ENCODE measurements at places on chromosomes 2 and 18.
A peak's percentile ranks its signal among the peaks of the same experiment; 100 is the strongest.

DNA sequence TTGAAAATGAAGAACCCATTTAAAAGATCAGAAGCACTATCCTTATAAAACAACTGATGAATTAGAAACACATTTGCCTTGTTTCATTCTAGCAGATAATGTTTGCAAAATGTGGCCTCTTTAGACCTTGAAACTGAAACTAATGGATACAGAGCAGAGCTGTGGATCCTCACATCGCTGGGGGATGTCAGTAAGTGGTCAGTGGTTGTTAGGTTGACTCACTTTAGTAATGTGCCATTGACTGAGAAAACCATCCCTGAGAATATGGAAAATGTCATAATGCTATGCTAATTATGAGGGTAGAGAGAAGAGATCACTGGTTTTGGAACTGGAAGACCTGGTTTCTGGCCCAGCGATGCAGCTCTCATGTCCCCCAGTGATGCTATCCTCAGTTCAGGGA, 176.7 kb downstream of the MYO1B start:
- DNase-seq = no peak

- DNase-seq = peak; percentile 16
These were observed 1.8 kb downstream of the ACVR1 start for GRCh38 chr2:157874348-157874747.

- no peak for DNase-seq
These were observed 91.0 kb downstream of the PLB1 start for GRCh38 chr2:28586867-28587266.

DNA sequence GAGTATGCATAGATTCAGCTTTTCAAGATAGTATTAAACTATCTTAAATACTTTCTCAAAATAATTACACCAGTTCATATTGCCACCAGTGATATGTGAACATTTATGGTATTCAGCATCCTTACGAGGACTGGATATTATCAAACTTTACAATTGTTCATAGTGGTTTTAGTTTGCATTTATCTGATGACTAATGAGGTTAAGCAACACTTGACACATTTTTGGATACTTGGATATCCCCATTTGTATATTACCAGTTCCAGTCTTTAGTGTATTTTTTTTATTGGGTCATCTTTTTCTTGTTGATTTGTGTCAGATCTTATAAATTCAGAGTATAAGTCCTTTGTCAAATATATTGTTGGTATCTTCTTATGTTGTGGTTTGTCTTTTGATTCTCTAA, 128.4 kb downstream of the ASXL3 start:
- peak; percentile 5 for DNase-seq

- DNase-seq = no peak
These were observed 799.6 kb upstream of the HS6ST1 start for GRCh38 chr2:129118296-129118695.

DNA sequence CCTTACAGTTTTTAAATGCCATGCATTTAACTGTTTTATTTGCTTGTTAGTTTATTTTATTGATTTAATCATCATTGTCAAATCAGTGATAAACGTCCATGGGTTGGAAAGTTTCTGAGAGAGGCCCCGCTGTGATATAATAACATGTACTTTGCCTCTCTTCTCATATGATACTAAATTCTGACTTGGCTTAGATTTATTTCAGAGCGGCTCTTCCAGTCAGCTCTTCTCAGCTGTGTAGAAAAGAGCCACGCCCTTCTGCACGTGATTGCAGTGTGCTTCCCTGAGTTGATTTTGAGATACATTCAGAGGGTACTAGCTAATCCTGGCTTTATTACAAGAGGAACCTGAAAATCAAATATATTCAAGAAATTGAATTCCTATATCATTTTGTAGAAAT, 218.6 kb downstream of the KCNE4 start:
- DNase-seq = no peak

- peak; percentile 42 for DNase-seq
These were observed 11.0 kb downstream of the SDC1 start for GRCh38 chr2:20213651-20214565.

- no peak for DNase-seq
These were observed 182.7 kb downstream of the UBE2E3 start for GRCh38 chr2:181163139-181163538.

GRCh38 chr2:2577407-2577831, 246.3 kb upstream of the MYT1L start:
- no peak for DNase-seq

DNA sequence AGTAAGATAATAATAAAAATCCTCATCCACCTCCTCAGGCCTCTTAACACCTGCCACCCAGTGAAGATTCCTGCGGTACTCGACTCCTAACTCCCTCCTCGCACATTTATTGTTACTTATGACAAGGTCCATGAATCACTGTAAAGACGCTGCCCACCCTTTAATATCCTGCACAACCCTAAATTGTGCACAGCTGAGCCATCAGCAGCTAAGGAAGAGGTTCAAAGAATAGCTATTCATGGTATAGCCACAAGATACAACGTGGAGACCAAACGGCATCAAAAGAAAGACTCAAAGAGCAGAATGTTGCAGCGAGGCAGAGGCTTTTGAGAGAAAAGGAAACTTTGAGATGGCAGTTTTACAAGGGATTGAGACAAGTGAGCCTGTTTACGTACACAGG, 266.3 kb downstream of the SATB2 start:
- DNase-seq = no peak

DNA sequence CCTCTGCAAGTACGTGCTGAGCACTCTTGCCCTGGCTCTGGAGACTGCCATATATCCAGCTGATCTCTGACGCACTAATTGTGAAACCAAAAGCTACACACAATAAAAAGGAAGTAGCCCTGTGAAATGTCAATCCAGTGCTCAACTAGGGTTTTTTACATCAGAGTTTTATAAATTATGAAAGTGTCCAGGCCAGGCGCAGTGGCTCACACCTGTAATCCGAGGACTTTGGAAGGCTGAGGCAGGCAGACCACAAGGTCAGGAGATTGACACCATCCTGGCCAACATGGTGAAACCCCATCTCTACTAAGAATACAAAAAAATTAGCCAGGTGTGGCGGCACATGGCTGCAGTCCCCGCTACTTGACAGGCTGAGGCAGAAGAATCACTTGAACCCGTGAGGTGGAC, 24.5 kb upstream of the PEX13 start:
- DNase-seq = no peak

- peak; percentile 77 for DNase-seq
These were observed 32.2 kb upstream of the MAT2A start for GRCh38 chr2:85506768-85507181.

DNA sequence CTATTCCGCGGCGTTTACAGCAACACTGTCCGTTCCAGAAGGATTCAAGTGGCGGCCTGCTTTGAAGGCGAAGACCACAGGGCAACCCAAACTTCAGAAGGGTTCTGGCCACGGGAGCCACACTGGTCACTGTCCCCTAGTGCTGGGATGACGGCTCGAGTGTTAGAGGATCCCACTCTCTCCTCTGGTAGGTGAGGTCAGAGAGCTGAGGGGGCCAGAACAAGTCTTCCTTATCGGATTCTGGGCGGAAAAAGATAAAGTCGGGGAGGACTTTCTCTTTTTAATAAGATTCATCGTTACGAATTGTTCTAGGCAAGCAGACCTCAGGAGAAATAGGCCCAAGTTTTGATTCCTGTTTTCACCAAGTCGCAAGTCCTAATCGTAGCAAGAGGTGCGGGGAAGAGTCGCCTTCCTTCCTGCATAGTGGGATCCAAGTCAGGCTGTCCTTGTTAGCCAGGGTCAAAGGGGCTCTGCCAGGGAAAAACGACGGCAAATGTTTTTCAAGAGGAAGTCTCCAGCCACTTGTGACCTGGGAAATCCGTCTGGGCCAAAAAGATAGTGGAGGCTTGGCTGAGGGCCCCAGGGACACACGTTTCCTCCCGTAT, 864 bp upstream of the MYL12A start:
- DNase-seq = no peak

DNA sequence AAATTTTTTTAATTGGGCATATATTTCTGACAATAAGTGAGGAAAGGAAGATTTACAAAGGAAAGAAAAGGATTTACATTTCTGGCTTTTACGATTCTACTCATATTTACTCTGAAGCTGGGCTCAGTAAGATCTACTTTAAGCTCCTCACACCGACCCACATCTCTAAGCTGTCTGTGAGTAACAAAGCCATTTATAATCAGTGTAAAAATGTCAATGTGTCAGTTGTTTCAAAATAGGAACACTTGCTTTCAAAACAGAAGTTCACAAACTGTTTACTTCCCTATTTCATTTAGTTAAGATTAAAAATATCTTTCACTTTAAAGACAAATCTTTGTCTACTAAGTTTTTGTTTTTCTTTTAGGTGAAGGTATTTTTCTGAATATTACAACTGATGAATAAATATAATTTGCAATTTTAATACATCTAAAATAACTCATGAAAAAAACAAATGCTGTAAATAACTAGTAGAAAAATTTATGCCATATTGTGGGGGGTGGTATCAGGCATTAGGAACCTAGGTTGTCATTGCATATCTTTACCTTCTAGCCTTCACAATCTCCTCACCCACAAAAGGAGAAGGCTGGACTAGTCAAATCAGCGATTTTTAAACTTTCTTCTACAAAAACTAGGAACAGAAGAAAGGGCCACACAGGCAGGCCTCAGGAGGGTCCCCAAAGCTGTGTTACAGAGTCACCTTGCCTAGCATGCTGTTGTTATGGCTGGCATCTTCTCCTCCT, 64.5 kb downstream of the TMEM131 start:
- peak; percentile 57 for DNase-seq

- DNase-seq = peak; percentile 93
These were observed 44.9 kb downstream of the SOCS6 start for GRCh38 chr18:70333757-70334156.

- no peak for DNase-seq
These were observed 292.6 kb downstream of the PLCL1 start for GRCh38 chr2:198096965-198097364.

DNA sequence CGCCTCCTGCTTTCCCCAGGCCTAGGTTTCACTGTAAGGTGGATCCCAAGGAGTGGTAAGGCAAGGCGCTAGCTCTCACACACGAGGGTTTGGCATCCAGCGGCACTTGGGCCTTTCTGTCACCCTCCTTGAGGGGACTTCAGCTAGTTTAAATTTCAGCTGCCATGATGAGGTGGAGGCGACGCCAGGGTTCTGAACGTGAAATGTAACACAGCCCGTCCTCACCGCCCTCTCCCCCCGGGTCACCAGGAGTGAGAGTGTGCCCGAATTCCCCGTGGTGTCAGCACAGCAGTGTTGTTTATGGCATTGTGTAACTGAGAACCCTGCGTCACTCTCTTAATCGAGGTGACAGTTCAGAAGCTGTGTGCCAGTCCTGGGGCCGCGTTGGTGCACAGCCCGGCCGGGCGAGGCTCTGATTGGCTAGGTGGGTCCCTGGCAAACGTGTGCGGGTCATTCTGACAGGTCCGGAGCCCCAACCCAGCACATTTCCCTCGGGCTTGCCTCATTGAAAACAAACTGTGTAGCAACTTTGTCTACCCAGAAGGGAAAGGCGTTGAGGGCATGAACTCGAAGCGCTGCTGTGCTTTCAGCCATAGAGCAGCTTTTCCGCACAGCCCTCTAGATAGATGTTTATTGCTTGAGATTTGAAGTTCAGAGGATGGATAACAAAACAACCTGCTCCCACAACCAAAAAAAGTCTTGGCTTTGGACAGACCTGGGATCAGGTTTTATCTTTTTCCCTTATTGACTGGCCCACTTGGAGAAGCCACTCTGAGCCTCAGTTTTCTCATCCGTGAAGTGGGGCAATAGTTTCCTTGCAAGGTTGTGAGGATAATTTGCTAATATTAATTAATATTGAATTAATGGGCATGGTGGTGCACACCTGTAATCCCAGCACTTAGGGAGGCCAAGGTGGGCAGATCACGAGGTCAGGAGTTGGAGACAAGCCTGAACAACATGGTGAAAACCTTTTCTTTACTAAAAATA, 4.9 kb downstream of the CIDEA start:
- no peak for DNase-seq

DNA sequence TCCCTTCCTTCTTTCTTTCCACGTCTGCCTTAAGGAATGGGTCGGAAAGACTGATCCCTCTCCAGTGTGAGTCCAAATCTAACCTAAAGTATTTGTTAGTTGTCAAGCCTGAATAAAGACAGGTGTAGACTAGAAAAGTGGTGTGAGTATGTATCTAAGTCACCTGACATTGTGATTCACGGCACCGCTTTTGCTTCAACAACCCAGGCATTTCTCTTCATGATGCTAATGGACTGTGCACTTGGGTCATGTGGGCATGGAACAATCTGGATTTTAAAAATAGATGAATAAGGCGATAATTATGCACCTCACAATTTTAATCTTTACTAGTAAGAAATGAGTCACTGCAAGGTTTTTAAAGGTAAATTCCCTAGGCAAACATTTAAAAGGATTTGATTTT, 107.5 kb downstream of the LIPG start:
- no peak for DNase-seq

GRCh38 chr2:182858671-182859070, 7.8 kb downstream of the FRZB start:
- no peak for DNase-seq

DNA sequence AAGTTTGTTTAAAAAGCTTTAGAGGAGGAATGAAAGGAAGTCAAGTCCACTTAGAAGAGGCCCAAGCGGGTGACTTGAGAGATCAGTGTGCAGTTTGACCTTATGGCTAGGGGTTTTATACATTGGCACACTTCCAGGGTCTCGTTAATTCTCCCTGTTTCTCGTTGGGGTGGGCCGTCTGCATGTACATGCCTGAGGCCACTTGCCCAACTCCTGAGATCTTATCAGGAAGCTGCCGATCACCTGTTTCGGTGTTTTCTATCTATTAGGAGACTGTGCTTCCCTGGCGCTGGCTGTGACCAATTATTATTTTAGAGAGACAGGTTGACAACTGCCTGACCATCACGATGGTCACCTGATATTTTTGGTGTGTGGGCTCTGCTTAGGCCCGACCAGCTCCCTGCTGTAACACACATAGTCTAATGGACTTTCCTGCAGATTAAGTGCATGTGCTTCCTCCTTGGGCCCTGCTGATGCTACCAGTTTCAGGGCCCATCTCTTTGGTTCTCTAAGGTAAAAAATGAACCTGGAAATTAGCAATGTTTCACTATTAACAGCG, 31.0 kb upstream of the MSH6 start:
- DNase-seq = peak; percentile 36

- no peak for DNase-seq
These were observed 2.3 kb upstream of the NAPG start for GRCh38 chr18:10523544-10523943.

DNA sequence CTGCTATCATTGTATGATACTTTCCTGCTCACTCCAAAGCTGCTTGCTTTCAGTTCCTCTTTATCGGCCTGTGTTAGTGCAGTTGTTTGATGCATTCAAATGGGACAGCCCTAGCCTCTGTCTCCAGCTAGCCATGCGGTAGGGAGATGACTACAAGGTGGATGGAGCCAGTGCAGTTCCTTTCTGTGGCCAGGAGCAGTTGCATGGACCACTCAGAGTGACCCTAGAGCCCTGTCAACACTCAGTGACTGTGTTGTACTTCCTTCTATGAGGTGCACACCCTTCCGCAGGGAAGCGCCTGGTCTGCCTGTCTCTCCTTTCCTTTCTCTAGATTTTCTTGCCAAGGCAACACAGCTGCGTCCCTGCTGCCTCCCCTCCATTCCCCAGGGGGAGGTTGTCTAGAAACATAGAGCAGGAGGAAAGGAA, 33.8 kb downstream of the KCNS3 start:
- DNase-seq = no peak

- no peak for DNase-seq
These were observed 32.9 kb downstream of the ADD2 start for GRCh38 chr2:70735071-70735470.

- no peak for DNase-seq
These were observed 9.9 kb downstream of the DYSF start for GRCh38 chr2:71463342-71463654.

Measured in fibroblast of villous mesenchyme (primary cell).